Effector memory CD8-positive, alpha-beta T cell (primary cell): ENCODE measurements at places on chromosomes 7 and 10.

DNA sequence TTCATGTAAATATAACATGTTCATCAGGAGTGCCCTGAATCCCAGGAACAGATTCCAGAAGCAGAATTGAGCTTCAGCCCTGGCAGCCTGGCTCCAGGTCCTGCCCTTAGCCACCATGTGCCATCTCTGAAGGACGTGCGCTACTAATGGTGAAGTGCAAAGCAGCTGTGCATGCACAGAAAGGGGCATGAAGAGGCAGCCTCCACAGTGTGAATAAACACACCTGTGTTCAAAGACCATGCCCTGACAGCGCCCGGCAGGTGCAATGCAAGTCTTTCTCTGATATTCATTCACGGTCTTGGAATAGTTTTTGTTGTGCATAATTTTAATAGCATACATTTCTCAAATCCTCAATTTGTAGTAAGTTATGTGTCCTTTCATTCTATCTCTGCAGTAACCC is 250.4 kb upstream of the TCERG1L start:
- H3K4me3 ChIP-seq = no peak overlapping the region
- no peak for DNase-seq
- H3K27ac ChIP-seq = no peak overlapping the region
- no peaks in the 10 kb centered on the region for H3K36me3 ChIP-seq

GRCh38 chr7:158237672-158238335 is 349.8 kb downstream of the PTPRN2 start:
- DNase-seq = no peak
- H3K27me3 ChIP-seq = peaks cover 7% of the 10 kb centered on the region
- no peaks in the 10 kb centered on the region for H3K36me3 ChIP-seq
- no peak overlapping the region for H3K4me3 ChIP-seq

DNA sequence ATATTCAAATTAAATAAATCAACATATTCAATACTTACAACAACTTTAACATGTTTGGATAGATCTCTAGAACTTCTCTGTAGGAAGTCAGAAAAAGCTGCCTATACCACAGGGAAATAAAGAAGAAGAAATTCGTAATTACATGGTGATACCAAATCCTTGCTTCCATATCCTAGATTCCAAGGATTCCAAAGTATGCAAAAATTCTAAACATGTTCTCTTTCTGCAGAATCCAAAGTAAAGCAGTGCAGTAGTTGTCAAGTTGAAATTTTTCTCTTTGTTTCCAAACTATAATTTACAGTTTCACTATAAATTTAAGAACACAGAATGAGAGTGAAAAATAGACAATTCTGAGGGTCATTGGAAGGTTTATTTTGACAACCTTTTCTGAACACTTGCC is 233.7 kb upstream of the PTN start:
- DNase-seq = no peak
- no peaks in the 10 kb centered on the region for H3K36me3 ChIP-seq
- H3K4me1 ChIP-seq = no peaks in the 10 kb centered on the region
- H3K4me3 ChIP-seq = no peak overlapping the region
- no peak overlapping the region for H3K27ac ChIP-seq

- H3K4me3 ChIP-seq = no peak overlapping the region
- peaks cover 4% of the 10 kb centered on the region for H3K4me1 ChIP-seq
- H3K36me3 ChIP-seq = peaks cover 21% of the 10 kb centered on the region
Observed at GRCh38 chr10:79298403-79299244, 48.6 kb upstream of the PPIF start.

- DNase-seq = no peak
- no peaks in the 10 kb centered on the region for H3K27me3 ChIP-seq
- H3K4me3 ChIP-seq = no peak overlapping the region
Observed at GRCh38 chr10:7941576-7941975, 112.9 kb upstream of the GATA3 start.

GRCh38 chr7:14504134-14504533 is 398.4 kb downstream of the DGKB start:
- no peak for DNase-seq
- no peak overlapping the region for H3K27ac ChIP-seq
- H3K27me3 ChIP-seq = no peaks in the 10 kb centered on the region
- H3K36me3 ChIP-seq = no peaks in the 10 kb centered on the region
- H3K4me1 ChIP-seq = no peaks in the 10 kb centered on the region

GRCh38 chr7:3787717-3788264 is 486.7 kb downstream of the SDK1 start:
- H3K4me1 ChIP-seq = no peaks in the 10 kb centered on the region
- no peaks in the 10 kb centered on the region for H3K36me3 ChIP-seq
- H3K27me3 ChIP-seq = peaks cover 77% of the 10 kb centered on the region
- no peak overlapping the region for H3K4me3 ChIP-seq
- no peak for DNase-seq
- no peak overlapping the region for H3K27ac ChIP-seq

DNA sequence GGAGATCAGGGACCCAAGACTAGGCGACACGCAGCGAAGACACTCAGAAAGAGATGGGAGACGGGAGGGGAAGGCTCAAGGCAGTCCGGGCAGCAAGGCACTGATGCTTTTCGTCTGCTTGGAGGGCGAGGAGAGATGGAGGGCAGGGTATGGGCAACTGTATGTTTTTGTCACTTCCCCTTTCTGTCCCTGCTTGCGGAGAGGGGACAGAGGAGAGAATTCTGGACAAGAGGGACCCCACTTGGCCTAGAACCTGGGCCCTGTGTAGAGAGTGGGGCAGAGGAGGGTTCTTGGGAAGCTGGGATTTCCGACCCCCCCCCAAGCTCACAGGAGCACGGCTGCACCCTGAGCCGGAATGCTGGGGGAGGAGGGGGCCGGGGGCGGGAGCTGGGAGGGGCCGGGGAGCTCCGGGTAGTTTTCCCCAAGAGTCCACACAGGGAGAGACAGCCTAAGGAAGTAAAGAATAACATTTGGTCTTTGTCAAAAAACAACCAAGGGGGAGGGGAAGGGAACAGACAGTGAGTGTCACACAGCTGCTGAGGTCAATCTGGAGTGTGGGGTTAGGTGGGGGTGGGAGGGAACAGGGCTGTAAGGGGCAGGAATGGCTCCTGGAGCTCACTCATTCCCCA is 1.8 kb downstream of the LRCH4 start:
- peaks cover 37% of the 10 kb centered on the region for H3K36me3 ChIP-seq
- H3K4me1 ChIP-seq = peaks cover 34% of the 10 kb centered on the region
- peak overlapping the region; percentile 98 for H3K4me3 ChIP-seq
- peaks cover under 1% of the 10 kb centered on the region for H3K27me3 ChIP-seq
- DNase-seq = no peak

DNA sequence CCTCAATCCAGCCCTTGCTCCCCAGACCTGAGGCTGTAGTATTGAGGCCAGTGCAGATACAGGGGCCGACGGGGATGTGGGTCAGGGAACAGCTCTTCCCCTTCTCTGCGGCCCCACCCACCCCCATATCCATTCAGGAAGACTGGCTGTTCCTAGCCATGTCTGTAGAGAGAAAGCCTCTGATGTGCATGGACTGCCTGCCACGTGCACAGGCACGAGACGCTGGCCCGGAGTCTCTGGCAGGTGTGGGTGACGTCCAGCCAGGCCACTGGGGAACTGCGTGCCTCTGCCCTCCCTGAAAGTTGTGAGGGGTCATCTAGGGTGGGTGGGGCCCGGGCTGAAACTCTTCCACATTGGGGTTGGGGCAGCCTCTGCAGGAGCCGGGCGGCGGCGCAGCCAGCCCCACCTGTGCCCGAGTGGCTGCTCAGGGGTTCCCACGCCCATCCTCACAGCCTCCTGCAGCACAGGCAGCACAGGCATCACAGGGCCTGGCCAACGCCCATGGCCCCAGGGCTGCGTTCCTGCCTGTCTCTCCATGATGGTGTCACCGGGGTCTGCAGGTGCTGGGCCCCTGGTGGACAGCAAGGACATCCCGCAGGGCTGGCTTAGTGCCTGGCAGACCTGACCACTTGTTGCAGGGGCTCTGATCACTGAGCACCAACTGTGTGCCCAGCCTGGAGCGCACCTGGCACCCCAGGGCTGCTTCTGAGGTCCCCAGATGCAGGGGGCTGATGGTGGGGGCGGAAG is 27.5 kb downstream of the MICALL2 start:
- no peak for DNase-seq
- no peak overlapping the region for H3K4me3 ChIP-seq
- peaks cover 6% of the 10 kb centered on the region for H3K4me1 ChIP-seq
- H3K27me3 ChIP-seq = peaks cover 8% of the 10 kb centered on the region
- H3K27ac ChIP-seq = no peak overlapping the region

DNA sequence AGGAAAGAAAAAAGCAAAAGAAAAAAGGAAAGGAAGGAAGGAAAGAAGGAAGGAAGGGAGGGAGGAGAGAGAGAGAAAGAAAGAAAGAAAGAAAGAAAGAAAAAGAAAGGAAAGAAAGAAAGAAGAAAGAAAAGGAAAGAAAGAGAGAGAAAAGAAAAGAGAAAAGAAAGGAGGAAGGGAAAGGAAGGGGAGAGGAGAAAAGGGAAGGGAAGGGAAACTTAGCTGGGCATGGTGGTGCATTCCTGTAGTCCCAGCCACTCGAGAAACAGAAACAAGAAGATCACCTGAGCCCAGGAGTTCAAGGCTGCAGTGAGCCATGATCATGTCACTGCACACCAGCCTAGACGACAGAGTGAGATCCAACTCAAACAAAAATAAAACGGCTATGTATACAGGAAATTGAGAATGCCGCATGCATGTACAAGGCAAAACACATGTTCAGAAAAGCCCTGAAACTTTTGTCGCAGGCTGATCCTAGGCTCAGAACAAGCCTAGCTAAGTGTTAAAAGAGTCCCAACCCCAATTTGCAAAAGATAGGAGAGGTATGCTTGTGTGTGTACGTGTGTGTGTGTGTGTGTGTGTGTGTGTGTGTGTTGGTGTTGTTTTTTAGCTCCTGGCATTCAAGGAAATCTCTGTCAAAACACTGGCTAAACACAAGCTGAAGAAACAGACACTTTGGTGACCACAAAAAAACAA is 6.6 kb upstream of the NPC1L1 start:
- peaks cover 43% of the 10 kb centered on the region for H3K27me3 ChIP-seq
- no peak overlapping the region for H3K27ac ChIP-seq
- no peaks in the 10 kb centered on the region for H3K4me1 ChIP-seq
- H3K36me3 ChIP-seq = peaks cover 3% of the 10 kb centered on the region
- H3K4me3 ChIP-seq = no peak overlapping the region

DNA sequence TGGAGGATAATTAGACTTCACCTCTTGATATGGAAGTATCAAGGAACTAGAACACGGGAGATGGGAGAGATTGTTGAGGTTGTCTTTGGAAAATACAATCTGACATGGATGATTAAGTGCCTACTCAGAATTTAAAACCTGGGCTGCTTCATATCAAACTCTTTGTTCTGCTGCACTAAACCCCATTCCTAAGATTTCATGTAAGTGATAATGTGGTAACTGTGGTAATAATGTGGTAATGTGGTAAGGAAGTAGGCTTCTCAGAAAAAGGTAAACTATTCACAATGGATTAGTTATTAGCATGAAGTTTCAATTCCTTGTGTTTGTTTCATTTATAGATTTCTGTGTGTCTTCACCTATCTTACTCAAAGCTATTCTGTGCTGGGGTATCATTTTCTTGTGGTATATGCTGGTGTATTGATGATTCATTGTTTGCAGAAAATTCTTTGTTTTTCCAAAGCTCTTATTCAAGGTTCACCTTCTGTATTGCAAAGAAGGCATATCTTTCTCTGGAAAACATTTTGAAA is 129.9 kb upstream of the TAC1 start:
- no peaks in the 10 kb centered on the region for H3K36me3 ChIP-seq
- H3K4me3 ChIP-seq = no peak overlapping the region
- no peaks in the 10 kb centered on the region for H3K4me1 ChIP-seq
- no peaks in the 10 kb centered on the region for H3K27me3 ChIP-seq
- no peak for DNase-seq

DNA sequence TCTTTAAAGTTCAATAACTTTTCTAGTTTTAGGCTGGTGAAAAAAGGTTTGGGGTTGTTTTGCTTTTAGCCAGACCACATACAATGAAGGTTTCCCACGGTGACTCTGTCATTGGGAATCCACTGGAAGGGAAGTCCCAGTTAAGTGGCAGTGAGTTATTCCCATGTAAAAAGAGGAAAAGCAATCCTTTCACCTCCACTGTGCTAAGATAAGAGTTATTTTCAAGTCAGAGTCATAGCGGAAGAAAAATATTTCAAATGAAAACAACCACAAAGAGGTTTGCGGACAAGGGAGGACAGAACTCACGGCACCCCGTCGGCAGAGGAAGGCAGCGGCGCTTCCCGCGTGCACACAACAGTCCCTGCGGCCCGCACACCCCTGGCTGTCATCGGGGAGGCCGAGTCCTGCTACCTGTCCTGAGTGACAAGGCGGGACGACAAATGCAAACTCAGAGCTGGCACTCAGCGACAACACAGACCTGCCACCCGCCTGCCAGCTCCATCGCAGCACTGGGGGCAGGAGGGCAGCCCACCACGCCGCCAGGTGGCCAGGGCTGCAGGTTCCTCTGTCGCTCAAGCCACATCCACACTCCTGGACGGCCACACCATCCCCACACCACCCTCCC is 9.3 kb upstream of the PAPOLB start:
- no peak overlapping the region for H3K27ac ChIP-seq
- H3K27me3 ChIP-seq = peaks cover 32% of the 10 kb centered on the region
- H3K4me3 ChIP-seq = no peak overlapping the region

DNA sequence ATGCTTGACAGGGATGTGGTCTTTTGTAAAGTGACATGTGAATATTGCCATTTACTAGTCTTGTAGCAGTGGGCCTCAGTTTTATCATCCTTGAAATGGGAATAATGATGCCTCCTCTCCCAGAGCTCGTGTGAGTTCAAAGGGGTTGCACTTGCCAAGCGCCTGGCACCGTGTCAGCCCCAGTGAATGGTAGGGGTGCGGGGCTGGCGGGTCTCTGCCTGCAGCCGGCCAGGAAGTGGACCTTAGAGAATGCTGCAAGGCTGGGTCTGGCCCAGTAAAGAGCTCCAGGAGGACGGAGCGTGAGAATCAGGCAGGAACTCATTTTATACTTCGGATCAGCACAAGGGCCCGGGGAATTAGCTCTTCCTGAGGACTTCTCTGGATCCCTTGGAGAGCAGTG is 524.4 kb upstream of the FOXK1 start:
- peaks cover 21% of the 10 kb centered on the region for H3K27me3 ChIP-seq
- H3K36me3 ChIP-seq = peaks cover 4% of the 10 kb centered on the region
- DNase-seq = no peak

DNA sequence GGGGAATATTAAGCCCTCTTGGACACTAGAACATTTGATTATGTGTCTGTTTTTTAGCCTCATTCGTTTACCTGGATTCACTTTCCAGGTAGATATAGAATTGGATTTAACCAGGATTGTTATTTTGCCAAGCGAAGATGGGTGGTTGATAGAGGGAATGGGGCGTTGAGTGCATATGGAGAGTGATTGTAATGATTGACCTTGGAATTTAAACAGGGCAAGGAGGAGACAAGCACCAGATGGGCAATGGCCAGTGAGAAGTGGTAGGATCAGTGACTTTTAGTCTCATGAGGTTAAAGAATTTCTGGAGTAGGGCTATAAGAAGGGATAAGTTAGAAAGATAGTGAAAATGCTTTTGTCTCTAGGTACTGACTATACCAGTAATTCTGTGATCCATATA is 211.2 kb upstream of the CSTF2T start:
- H3K27ac ChIP-seq = no peak overlapping the region
- no peak overlapping the region for H3K4me3 ChIP-seq
- no peaks in the 10 kb centered on the region for H3K4me1 ChIP-seq
- no peaks in the 10 kb centered on the region for H3K36me3 ChIP-seq
- DNase-seq = no peak
- H3K27me3 ChIP-seq = no peaks in the 10 kb centered on the region

GRCh38 chr10:60958892-60959601 is 15.1 kb upstream of the RHOBTB1 start:
- no peak overlapping the region for H3K27ac ChIP-seq
- peaks cover 15% of the 10 kb centered on the region for H3K27me3 ChIP-seq
- no peak overlapping the region for H3K4me3 ChIP-seq

GRCh38 chr10:25398680-25399079 is 223.9 kb downstream of the GPR158 start:
- no peaks in the 10 kb centered on the region for H3K27me3 ChIP-seq
- DNase-seq = no peak
- no peaks in the 10 kb centered on the region for H3K4me1 ChIP-seq
- no peak overlapping the region for H3K4me3 ChIP-seq
